ENCODE measurements at places on chromosomes 2 and 18.

DNA sequence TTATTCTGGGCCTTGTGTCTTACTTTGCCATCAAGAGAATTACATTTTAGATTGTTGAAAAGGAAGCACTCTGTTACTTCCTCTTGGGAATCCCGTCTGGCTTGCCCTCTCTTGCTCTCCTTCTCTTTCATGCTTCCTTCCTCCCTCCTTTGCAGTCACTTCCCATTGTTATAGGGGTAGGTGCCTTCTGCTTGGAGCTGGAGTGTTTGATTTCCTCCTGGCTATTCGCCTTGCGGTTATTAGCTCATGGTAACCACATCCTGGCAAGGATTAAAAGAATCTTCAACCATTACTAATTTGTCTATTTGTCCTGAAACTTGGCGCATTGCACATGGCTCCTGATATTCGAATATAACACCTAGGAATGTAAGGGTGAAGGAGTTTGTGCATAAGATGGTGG, 115.0 kb downstream of the CERS6 start:
- DNase-seq = no peak

GRCh38 chr2:99554238-99554637, 64.4 kb upstream of the REV1 start:
- DNase-seq = no peak

DNA sequence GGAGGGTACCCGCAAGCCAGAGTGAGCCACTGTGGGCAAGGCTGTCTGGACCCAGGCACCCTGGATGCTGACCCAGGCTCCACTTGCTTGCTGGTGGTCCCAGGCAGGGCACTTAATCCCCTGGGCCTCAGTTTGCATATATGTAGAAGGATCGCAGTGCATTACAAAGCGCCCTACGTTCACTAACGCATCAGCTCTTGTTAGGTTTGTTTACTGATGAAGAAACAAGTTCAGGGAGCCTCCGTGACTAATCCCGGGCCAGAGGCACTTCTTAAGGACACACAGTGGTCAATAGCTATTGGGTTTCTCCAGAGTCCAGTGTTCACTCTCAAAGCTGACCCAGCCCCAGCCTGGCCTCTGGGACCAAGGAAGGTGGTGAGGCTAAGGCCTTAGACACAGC, 70.2 kb downstream of the LBH start:
- no peak for DNase-seq

- no peak for DNase-seq
Observed at GRCh38 chr2:515441-516127, 161.6 kb downstream of the TMEM18 start.

- DNase-seq = no peak
Observed at GRCh38 chr2:11710210-11710609, 36.2 kb upstream of the LPIN1 start.

DNA sequence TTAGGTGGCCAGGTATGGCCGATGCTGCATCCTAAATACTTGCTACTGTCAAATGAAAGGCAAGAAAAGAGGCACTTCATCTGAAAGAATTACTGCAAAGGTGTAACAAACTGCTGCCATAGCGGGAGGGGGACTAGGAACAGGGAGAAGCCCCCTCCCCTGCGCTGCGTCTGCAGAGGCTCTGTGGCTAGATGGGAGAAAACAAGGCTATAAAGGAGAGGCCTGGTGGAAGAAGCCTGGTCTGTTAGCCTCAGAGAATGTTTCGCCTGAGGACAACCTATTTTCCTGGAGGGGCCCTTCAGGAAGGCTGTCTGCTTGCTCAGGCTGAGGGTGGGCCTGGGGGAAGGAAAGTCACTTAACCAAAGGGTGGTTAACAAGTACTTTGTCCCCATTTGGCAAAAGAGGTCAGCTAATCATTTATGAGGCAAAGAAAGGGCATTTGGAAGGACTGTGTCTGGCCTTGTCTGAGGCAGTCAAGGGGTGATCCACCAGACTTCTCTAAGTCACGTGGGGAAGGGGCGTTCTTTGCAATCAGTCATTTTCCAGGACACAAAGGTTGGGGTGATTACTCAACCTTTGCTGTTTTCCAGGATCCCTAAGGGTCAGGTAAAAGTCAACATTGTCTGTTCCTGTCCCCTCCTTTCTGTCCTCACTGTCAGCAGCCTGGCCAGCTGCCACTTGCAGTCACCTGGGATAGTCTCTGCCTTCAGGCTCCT, 103.0 kb upstream of the TMEM200C start:
- no peak for DNase-seq

DNA sequence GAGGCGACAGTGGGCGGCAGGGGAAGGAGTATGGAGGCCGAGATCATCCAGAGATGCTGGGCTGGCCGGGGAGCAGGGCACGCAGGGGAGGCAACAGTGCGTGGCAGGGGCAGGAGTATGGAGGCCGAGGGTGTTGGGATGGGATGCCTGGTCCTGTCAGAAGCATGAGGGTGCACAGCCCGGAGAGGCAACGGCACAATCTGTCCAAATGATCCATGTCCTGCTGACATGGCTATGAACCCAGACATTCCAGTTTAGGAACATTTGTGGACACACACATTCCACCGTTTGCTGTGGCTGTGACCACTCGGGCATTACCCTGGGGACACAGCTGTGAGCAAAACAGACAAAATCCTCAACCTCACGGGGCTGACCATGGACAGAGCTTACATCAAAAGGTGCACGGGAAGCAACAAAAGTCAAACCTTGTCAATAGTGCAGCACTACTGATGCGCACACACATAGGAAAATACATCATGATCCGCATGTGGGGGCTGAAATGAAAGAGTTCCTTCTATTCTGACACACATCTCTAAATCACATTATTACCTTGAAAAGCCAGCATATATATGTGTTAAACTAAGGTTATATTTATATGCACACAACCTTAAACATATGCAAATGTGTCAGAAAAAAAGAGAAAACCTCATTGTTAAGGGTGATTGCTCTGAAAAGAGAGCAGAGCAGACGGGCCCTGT, 144.0 kb upstream of the GPC1 start:
- no peak for DNase-seq

DNA sequence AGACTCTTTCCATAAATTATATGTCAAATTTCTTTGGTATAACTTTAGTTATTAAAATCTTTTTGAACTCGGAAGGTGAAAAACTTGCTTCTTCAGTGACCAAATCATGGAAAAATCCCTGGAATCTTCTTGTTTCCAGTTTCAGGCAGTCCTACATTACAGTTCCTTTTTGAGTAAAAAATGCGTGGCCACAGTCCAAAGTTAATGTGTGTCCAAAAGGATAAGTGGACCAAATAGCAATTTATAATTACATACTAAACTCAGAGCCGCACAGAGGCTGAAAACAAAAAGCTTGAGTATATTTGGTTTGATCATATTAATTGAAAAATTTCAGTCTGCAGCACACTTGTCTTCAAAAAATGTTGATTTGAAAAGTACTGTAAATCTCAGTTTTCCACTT, 28.4 kb upstream of the DYNC2LI1 start:
- no peak for DNase-seq

DNA sequence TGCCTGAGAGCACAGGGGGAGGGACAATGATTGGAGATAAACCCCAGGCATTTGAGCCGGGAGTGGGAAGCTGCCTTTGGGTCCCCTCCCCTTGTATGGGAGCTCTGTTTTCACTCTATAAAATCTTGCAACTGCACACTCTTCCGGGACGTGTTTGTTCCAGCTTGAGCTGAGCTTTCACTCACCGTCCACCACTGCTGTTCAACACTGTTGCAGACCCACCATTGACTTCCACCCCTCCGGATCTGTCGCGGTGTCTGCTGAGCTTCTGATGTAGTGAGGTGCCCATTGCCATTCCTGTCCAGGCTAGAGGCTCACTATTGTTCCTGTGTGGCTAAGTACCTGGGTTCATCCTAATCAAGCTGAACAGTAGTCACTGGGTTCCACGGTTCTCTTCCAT, 231.6 kb upstream of the CWC22 start:
- DNase-seq = no peak

GRCh38 chr18:36582988-36583745, 245.6 kb downstream of the TPGS2 start:
- no peak for DNase-seq

DNA sequence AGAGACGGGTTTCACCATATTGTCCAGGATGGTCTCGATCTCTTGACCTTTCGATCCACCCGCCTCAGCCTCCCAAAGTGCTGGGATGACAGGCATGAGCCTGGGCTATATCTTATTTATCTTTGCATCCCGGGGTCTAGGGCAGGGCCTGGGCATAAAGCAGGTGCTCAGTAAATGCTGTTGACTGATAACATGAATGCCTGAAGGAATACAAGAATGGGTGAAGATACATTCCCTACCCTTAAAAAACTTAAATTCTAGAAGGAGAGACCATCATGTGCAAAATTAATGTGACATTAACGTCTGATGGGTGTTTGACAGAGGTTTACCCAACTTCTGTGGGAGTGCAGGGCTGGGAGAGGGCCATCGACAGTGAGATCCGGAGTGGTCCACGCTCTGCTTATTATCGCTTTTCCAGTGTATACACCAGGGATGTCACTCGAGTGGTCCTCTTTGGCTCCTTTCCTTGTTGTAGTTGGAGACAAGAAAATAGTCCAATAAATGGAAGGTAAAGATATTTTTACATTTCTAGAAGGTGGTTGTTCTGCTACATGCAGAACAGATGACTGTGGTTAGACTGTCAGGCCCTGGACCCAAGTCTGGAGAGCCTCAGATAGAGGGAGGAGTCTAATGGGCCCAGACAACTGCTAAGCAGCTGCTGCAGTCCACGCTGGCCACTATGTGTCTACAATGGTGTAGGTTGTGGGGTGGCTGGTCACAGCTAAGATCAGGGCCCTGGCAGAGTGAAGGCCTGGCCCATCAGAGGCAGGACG, 131.7 kb downstream of the MYCN start:
- DNase-seq = no peak

GRCh38 chr2:61135510-61135909, 26.5 kb upstream of the C2orf74 start:
- peak; percentile 14 for DNase-seq

DNA sequence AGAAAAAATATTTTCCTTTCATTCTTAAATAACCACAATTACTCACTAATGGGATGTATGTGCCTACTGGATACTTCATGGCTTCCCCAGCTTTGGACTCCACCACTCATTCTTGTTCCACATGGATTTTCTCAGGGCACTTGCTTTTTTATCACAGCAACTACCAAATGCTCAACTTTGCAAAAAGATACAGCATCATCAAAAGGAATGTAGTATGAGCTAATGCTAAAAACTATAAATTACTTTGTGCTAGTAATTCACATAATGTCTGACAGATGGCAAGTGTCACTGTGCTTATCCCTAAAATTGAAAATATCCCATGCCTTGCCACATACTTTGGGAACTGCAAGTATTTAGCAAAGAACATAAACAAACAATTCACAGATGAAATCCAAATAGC, 130.4 kb upstream of the ZFP36L2 start:
- no peak for DNase-seq

- no peak for DNase-seq
Observed at GRCh38 chr2:30626397-30626796, 179.4 kb downstream of the LCLAT1 start.

DNA sequence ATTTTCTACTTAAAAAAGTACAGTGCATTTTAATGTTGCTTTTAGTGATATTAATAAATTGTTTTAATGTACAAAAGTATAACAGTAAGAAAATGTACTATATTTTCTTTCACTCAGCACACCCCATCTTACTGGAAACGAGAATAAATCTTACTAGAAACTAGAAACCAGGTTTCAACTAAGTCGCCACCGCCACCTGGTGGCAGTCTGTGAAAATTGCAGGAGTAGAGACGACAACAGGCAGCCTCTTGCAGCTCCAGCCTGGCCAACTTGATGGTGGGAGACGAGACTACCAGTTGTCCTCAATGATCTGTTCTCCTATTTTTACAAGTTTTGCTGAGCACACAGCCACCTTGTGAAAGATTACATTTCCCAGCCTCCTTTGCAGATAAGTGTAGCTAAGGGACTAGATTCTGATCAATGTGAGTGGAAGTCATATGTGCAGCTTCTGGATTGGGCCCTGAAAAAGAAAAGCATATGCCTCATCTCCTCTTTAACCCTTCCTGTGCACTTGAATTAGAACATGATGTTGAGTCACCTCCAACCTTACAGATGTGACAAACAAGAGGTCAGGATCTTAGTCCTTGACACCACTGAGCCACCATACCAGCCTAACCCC, 8.7 kb downstream of the OTOF start:
- DNase-seq = peak; percentile 41

GRCh38 chr2:217929272-217929671, 73.5 kb downstream of the TNS1 start:
- DNase-seq = no peak

GRCh38 chr2:217356781-217357180, 496.9 kb upstream of the TNP1 start:
- DNase-seq = no peak

GRCh38 chr18:61755555-61755954, 137.3 kb downstream of the RNF152 start:
- no peak for DNase-seq

GRCh38 chr2:73972846-73973245, 11.9 kb upstream of the TET3 start:
- no peak for DNase-seq

GRCh38 chr2:68829749-68830148, 41.4 kb downstream of the BMP10 start:
- peak; percentile 11 for DNase-seq

GRCh38 chr2:18966131-18966530, 376.8 kb upstream of the NT5C1B start:
- no peak for DNase-seq

DNA sequence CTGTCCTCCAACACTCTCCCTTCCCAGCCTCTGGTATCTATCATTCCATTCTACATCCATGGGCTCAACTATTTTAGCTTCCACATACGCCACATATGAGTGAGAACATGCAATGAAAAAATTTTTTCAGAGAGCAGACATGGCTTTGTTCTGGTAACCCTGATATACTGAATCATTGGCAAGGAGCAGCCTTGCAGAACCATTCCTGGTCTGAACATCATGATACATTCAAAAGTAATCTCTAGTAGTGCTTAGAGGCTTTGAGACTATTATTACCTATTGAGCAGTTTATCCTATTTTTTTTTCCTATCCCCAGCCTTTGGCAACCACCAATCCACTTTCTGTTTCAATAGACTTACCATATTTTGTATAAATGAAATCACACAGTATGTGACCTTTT, 393.1 kb upstream of the KCNH7 start:
- no peak for DNase-seq

GRCh38 chr2:181574321-181574720, 82.6 kb downstream of the CERKL start:
- DNase-seq = no peak

GRCh38 chr2:207938886-207939285, 86.4 kb downstream of the PLEKHM3 start:
- DNase-seq = no peak

DNA sequence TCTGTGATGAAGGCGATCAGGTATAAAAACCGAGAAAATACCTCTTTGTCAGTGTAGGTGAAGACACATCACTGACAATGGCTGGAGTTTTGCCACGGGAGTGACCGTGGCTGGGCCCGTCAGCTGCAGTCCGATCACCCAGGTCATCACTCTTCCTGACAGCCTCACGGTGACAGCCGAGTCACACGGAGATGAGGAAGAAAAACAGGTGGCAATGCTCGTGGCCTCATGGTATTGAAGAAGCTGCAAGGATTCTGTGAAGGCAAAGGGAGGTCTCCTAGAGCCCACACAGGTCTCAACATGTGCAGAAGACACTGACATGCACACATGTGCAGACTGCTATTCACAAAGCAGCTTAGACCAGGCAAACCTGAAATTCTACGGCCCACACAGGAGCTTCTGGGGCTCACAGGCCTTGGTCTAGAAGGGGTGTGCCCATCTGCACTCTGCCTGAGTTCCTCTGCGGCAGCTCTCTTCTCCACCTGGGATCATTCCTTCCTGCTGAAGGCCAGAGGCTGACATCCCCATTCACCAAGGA, 7.4 kb downstream of the COPS9 start:
- DNase-seq = no peak

Measured in CD4-positive, alpha-beta T cell treated with Interleukin-2 at 100 ng/mL for 4 hours (primary cell).